Activated CD8-positive, alpha-beta memory T cell treated with anti-CD3 and anti-CD28 coated beads for 1 hour (primary cell): ENCODE measurements at places on chromosomes 5 and 9.

GRCh38 chr5:88551724-88552345 lies 283.2 kb upstream of the TMEM161B start:
- DNase-seq: no peak

- no peak for DNase-seq
These were observed 354.8 kb downstream of the DMRT2 start for GRCh38 chr9:1404940-1405339.

DNA sequence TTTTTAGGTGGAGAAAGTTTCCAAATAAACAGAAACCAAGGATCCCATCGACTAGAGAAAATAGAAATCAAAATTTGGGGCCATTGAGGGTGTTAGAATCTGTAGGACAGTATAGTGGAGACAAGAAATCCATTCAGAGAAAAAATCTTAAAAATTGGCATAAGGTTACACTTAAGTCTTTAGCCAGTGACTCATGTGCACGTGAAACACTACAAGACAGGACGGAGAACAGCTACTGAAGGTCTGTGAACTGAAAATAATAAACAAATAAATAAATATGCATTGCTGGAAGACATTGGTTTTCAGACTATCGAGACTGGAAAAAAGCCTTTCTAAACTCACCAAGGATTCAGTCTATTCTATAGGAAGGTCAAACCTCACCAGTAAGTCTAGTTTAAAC lies 1955.5 kb downstream of the MAT2B start:
- no peak for DNase-seq

DNA sequence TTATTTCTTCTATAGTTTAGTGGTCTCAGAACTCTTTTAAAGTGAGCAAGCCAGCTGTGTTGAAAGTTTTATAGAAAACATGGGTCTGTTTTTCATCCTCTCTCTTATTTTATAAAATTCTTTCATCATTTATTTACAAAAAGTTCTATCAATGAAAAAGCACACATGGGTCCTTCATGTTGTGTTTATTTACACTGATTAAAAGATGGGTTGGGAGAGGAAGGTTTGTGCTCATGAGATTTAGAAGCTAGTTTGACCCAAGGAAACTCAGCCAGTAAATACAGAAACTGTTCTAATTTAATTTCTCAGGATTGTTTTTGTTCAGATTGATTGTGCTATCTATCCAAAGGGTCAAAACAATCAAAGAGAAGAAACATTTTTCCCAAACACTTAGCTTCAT lies 178.8 kb upstream of the KLF9 start:
- DNase-seq: no peak

GRCh38 chr5:111552896-111553295 lies 40.6 kb upstream of the STARD4 start:
- DNase-seq: no peak

GRCh38 chr9:16314476-16314875 lies 556.0 kb downstream of the BNC2 start:
- DNase-seq: no peak

DNA sequence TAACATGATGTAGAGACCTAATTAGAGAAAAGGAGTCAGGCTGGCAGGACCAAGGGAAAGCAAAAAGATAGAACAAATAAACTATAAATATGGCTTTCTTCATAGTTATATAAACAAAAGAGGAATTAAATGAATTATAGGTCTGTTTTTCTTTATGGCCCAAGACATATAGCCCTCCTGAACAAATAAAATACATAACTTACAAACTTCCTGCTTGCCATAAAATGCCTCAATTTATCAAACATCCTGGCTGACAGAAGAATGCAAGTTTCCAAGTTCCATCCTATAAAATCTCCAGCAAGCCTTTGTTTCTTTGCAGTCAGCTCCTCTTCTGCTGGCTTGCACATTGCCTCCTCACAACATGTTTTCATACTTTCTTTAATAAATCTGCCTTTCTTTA lies 31.3 kb upstream of the IRGM start:
- DNase-seq: no peak

DNA sequence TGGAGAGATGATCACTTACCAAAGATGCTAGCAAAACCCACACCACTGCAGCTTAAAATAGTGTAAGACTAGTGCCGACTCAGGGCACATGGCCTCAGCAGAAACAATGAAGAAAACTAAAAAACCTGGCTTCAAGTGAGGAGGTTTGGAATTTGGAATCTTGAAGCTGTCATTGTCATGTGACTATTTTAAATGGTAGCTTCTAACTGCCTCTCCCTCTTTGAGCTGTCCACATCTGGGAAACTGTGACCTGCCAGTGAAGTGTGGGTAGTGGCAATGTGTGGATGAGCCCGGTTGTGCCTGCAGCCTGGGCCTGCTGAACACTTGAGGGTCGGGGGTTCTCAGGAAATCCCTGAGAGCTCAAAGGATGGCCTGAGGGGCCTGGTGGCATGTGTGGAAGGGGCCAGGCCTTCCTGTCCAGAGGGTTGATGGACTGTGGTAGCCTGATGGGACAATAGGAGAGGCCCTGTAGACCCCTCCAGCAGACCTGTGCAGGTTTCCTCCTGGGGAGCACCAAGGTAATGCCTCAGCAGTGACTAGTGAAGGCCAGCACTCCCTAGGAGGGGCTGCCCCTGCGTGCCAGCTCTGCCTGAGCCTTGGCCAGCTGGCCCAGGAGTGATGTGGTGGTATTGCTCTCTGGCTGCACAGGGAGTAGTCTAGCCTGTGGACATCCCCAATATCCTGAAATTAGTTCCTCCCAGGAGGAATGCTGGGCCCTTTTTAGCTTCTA lies 13.6 kb downstream of the USP20 start:
- no peak for DNase-seq

DNA sequence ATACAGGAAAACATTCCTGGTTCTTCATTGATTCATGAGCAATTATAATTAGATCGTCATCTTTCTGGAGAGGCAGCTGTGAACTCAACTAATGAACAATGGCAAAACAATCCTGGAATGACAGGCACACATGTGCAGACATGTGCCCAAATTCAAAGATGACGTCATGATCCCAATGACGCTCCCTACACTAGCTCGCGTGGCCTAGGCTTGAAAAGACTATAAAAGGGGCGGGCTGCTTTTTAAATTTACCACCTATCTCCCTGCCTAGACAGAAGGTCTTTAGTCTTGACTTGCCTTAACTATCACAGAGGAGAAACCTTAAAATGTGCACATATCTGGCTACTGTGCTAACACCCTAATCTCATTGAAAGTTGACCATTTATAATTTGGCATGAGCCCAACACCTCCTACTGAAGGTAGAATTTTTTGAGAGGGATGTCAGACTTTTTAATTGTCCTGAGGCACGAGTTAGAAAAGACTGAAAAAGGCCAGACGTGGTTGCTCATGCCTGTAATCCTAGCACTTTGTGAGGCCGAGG lies 88.2 kb downstream of the PRRT1B start:
- no peak for DNase-seq
